ENCODE measurements at places on chromosomes 5 and 9.

DNA sequence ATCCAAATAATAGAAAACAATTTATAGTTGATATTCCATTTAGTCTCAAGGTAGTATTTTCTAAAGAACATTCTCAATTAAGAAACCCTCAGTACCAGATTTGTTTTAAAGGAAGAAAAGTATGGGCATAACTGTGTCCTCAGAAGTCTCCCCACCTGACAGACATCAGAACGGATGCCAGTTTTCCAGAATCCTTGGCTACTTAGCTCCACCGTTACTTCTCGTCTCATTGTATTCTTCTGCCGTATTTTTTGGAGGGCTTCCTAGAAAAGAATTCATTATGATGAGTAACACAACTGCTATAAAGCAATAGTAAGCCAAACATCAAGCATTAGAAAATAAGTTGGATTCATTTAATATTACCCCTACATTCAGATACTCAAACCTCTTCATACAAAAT, 67.8 kb downstream of the DROSHA start:
- DNase-seq, result no peak

DNA sequence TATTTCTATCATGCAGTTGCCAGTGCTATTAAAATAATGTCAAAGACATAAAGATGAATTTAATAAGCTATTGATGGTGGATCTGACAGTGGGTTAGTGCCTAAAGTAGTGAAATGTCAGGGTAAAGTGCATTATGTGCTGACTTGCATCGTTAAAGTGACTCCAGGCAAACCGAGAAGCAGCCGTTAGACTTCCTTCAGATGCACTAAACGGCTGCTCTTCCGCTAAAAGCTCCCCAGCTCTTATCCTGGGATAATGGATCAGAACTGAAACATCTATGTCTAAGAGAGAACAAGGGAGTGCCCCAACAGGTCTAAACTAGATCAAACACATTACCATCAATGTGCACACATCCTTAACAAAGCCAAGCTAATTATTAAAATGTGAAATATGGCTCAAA, 468.2 kb downstream of the NTRK2 start:
- DNase-seq, result no peak

DNA sequence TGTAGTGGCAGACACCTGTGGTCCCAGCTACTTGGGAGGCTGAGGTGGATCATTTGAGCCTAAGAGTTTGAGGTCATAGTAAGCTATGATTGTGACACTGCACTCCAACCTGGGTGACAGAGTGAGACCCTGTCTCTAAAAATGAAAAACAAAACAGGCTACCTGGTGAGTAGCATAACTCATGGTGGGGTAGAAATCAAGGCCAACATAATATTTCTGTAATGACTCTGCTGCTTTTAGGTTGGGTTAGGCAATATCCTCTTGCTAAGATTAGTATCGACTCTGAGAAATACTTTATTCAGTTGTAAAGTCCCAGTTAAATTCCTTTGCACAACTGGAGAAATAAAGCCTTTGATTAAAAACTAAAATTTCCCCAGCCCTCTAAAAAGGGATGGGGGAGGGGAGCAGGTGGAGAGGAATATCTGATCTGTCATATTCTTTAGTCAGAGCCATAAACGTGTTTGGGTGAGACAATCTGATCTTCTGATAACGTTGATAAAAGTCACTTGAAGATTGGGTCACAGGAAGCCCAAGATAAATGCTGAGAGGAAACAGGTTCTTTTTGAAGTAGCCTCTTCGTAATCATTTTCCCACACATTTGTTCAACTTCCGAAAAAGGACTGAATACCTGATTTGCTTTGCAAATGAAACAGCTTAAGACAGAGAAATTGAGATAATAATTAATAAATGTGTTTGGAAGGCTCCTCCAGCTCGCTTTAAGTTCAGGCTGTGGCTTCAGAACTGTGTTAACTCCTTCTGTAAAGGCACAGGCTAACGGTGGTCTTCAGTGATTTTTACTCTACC, 14.9 kb downstream of the IL4 start:
- no peak for DNase-seq

GRCh38 chr9:22244139-22245011, 202.2 kb upstream of the DMRTA1 start:
- DNase-seq, result no peak

DNA sequence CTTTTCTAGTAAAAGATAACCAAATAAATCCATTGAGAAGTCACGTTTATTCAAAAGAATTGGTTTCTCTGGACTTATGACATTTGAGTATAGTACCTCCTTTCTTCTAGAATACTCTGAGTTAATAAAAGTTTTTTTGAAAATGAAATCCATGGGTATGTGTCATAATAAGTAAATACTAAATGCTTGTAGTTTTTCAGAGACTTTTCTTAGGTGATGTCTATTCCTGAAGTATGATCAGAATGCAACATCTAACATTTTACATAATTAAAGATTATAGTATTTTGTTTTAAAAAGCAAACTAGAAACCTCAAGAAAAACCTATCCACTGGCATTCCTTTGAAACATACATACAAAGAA, 63.2 kb downstream of the NFIB start:
- no peak for DNase-seq

DNA sequence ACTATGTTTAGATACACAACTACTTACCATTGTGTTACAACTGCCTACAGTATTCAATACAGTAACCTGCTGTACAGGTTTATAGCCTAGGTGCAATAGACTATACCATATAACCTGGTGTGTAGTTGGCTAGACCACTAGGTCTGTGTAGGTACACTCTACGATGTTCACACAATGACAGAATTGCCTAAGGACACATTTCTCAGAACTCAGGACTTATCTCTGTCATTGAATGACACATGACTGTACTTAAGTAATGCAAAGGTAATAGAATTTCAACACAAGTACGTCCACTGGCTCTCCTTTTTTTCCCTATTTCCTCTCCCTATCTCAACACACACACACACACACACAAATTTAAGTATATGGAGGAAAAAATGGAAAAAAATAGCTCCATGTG, 385.6 kb downstream of the CTNND2 start:
- no peak for DNase-seq

DNA sequence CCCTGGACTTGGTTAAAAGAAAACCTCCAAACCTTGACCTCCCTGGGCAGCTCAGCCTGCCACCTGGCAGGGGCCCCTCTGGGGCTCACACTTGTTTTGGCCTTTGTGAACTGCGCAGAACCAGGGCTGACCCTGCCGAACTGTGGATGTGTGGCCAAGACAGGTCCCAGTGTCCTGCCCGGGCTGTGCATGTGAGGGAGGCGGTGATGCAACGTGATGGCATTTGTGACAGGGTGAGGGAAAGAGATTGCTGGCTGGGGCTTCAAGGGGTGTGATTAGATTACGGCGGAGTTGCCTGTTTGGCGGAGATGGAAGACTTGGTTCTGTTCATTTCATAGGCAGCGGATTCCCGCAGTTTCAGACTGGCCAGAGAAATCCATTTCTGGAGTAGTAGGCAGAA, 30.4 kb upstream of the NKX2-5 start:
- DNase-seq, result no peak

GRCh38 chr9:2213830-2214468, 198.8 kb downstream of the SMARCA2 start:
- DNase-seq, result no peak

- DNase-seq, result no peak
Observed at GRCh38 chr9:115637661-115638060, 515.9 kb upstream of the PAPPA start.

- DNase-seq, result no peak
Observed at GRCh38 chr9:17082343-17083064, 52.3 kb upstream of the CNTLN start.

GRCh38 chr5:99005506-99005905, 76.7 kb upstream of the CHD1 start:
- DNase-seq, result no peak

- no peak for DNase-seq
Observed at GRCh38 chr9:3824581-3824980, 298.8 kb upstream of the RFX3 start.

DNA sequence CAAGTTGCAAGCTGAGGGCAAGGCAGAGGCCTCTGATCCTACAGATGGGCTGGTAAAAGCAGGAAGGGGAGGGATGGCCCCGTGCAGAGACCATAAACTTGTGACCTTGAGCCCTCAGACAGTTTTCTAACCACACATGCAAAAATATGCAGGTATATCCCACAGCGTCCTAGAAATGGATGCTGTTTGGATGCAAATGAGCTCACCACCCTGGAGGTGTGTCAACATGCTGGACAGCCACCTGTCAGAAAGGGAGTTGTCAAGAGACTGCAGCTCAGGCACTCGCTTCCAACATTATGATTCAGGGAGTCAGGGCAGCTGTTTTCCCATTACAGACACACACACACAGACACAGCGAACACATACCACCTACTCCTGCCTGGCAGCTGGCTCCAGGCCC, 97.3 kb upstream of the PANK3 start:
- DNase-seq, result no peak

DNA sequence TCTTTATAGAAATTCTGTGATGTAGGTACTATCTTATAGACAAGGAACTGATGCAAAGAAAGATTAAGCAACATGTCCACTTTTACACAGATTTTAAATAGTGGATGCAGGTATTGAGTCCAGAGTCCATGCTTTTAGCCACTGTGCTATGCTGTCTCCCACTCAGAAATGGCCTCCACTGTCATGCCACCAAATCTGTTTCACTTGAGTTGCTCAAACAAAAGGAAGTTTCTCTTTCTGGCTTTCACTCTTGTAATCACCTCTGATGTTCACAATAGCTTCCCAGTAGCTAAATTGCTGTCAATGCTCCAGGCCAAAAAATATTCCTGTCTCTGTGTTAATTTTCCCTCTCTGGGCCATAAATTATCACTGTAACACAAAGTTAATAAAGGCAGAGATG, 77.0 kb upstream of the RASA1 start:
- no peak for DNase-seq

- no peak for DNase-seq
Observed at GRCh38 chr9:107536462-107536861, 46.9 kb upstream of the KLF4 start.

- no peak for DNase-seq
Observed at GRCh38 chr5:11962122-11962521, 57.9 kb upstream of the CTNND2 start.

DNA sequence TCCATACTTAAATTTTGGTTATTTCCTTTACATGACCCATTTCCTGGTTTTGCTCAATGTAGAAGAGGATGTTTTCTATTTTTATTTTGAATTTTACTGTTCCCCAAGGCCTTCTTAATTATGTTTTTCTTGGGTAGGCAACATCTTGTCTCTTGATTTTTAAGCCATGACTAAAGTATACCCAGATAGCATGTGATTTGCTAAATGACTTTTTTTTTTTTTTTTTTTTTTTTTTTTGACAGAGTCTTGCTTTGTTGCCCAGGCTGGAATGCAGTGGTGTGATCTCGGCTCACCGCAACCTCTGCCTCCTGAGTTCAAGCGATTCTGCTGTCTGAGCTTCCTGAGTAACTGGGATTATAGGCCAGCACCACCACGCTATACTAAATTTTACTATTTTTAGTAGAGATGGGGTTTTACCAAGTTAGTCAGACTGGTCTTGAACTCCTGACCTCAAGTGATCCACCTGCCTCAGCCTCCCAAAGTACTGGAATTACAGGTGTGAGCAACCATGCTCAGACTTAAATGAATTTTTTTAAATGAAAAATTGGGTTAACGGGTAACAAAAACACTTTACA, 198.6 kb upstream of the DAB2 start:
- no peak for DNase-seq

DNA sequence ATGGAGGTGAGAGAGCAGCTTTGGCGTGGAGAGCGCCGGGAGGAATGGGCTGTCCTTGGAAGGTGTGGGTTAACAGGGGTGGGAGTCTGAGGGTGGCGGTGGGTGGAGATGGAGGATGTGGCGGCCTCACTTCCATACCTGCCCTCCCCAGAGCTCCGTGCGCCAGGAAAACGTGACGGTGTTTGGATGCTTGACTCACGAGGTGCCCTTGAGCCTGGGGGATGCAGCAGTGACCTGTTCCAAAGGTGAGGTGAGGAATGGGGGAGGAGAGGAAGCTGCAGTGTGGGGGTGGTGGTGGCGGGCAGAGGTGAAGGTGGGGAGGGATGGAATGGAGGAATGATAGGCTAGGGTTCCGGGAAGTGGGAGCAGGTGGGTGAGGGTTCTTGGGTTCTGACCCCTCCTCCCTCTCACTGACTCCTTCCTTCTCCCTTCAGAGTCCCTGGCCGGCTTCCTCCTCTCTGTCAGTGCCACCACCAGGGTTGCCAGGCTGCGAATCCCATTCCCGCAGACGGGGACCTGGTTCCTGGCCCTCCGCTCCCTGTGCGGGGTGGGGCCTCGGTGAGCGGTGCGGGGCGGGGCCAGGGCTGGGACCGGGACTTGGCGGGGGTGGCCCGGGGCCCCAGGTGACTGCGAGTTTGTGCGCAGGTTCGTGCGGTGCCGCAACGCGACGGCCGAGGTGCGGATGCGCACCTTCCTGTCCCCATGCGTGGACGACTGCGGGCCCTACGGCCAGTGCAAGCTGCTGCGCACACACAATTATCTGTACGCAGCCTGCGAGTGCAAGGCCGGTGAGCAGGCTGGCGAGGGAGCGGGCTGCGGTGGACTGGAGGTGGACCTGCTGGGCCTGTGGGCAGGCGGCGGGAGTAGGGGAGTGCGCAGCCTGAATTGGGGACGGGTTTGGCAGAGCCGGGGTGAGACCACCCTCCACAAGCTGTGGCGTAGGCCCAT, 17.1 kb downstream of the TMEM8B start:
- DNase-seq, result peak; percentile 36
